ENCODE measurements at places on chromosomes 6 and 20.
A peak's percentile ranks its signal among the peaks of the same experiment; 100 is the strongest.

DNA sequence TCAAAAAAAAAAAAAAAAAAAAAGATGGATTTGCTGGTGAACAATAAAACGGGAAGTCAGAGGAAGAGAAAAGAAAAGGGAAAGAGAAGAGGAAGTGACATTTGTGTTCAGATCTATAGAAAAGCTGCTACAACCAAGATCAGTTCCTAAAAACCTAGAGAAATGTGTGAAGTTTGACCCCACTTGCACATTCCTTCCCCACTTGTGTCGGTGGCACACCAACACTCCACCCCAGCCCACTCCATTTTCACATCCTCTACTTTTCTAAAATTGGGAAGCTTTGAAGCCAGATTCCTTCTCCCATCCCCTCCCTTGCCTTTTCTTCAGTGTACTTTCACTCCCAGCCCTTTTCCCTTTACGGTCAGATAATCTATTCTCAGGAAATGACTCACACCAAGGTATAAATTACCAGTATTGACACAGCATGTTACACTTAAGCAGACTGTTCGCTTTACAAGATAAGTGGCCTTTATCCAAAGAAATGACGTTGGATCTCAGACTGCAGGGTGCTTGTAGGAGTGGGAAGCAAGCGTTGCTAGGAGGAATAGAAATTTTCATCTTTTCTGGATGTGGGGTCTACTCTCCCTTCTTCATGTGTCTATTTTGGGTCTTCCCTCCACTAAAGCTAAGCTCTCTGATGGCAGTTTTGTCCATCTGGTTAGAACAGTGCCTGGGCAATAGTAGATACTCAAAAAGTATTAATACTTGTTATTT is 92.5 kb upstream of the ADGRF1 start:
- no peak for DNase-seq

DNA sequence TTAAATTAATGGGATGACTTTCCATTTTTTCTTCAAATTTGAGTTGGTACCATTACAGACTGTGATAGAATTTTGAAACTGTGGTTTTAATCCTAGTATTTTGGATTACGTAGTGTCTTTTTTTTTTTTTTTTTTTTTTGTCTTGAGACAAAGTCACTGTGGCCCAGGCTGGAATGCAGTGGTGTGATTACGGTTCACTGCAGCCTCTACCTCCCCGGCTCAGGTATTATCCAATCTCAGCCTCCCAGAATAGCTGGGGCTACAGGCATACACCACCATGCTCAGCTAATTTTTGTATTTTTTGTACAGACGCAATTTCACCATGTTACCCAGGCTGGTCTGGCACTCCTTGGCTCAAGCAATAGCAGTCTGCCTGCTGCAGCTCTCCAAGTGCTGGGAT is 87.1 kb downstream of the SOX4 start:
- DNase-seq = no peak

GRCh38 chr6:155561257-155561965 is 105.8 kb upstream of the NOX3 start:
- no peak for DNase-seq

DNA sequence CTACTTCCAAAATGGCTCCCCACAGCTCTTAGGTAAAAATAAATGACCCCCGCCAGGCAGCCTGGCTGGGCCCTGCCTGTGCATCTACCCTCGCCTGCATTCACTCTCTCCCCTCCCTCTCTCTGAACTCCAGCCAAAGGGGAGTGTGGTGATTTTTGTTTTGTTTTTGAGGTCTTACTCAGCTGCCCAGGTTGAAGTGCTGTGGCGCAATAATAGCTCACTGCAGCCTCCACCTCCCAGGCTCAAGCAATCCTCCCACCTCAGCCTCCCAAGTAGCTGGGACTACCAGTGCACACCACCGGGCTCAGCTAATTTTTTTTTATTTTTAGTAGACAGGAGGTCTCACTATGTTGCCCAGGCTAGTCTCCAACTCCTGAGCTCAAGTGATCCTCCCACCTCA is 15.8 kb downstream of the NFATC2 start:
- DNase-seq = no peak

- DNase-seq = no peak
Measured at GRCh38 chr20:50313827-50314677, 123.4 kb downstream of the CEBPB start.

DNA sequence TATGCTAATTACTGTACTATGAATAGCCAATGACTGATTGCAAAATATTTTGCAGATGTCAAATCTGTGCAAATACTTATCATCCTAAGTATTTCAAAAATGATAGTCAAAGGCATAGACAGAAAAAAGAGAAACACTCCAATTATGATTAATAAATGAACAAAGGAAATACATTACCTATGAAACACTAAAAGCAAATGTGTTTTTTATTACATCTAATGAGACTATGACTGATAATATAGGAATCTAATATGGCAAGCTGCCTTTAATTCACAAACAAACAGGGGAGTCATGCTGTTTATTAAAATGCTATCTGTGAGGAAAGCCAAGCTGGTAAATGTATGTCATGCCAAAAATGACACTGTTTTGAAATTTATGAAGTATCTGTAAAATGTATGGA is 713.2 kb upstream of the NRSN1 start:
- no peak for DNase-seq

- peak; percentile 70 for DNase-seq
Measured at GRCh38 chr20:4108495-4109306, 93.3 kb upstream of the RNF24 start.

- DNase-seq = no peak
Measured at GRCh38 chr6:98775205-98775604, 59.2 kb upstream of the POU3F2 start.

- no peak for DNase-seq
Measured at GRCh38 chr6:50819466-50819903, 814 bp downstream of the TFAP2B start.

DNA sequence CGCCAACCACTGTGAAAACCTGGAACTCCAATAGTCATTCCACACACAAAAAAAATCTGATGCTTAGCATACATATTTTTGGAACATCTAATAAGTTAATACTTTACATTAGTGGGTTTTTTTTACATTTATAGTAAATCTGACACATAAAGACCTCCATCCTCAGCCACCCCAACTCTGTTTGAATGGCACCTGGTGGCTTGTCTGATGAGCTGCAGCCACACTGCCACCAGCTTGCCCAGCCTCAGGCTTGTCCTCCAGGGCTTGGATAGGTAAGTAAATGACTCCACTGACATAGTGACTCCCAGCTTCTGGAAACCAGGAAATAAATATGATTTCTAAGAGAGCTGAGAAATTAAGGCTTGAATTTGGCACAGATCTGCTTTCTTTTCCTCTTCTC is 71.5 kb downstream of the ZNF133 start:
- DNase-seq = no peak

DNA sequence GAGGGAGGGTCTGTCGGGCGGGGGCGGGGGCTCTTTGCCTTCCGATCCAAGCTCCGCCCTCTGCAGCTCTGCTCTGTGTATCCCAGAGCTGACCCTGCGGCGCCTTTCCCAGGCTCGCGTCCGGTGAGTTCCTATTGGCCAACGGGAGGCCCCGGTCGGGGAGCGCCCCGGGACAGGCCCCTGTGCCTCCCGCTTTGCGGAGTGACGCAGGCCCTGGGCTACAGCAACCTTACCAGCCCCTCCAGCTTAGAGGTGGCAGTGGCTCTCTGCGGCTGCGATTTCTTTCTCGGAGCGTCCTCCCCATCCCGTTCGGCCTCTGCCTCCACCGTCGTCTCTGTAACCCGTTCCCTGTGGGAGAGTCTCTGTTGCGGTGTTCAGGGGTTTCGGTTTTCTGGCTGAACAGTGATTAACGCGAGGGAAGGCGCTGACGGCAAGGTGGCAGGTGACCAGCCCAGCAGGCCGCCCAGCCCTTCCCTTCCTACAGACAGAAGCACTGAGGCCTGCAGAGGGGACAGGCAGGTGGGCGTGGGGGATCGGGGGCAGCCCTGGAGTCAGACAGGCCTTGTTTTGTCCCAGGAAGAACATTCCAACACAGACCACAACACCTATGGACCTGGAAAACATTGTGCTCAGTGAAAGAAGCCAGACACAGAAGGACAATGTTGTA is 18.1 kb upstream of the CEBPB start:
- DNase-seq = peak; percentile 86

GRCh38 chr6:43170417-43170930 is 595 bp upstream of the SRF start:
- no peak for DNase-seq

DNA sequence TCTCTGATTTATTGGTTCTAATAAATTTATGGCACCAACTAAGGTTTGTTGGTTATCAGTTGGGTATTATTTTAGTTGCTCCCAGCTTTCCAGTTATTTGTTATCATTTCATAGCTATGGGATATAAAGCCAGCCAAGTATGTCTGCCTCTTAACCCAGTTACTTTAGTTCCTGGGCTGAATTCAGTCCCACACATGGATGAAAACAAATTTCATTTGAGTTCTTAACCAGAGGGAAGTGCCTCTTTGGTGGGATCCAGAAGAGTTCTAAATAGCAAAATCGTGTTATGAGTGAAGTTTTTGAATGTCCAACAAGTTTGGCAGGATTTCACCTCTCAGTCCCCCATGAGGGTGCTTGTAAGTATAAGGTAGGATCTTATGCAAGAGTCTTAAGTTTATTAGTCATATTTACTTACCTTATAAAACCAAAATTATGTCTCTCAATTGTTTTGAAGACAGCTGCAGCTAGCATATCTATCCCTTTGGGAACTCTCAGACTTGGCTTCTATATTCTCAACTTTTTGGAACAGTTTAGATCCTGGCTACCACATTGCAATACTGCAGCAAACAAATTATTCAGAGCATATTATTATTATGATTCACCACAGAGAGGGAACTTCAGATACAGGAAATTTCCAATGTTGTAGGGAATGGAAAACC is 683.6 kb downstream of the BCKDHB start:
- no peak for DNase-seq

DNA sequence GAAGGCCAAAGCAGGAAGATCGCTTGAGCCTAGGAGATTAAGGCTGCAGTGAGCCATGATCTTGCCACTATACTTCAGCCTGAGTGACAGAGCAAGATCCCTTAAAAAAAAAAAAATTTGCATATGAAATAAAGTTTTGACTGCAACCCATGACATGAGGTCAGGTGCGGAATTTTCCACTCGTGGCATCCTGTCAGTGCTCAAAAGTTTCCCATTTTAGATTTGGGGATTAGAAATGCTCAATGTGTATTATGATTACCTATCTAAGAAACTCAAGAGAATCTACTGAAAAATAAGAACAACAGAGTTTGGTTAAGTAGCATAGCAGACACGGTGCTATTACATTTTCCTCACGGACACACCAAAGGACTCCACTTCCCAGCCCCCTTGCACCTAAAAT is 11.7 kb downstream of the SLC23A2 start:
- DNase-seq = no peak

DNA sequence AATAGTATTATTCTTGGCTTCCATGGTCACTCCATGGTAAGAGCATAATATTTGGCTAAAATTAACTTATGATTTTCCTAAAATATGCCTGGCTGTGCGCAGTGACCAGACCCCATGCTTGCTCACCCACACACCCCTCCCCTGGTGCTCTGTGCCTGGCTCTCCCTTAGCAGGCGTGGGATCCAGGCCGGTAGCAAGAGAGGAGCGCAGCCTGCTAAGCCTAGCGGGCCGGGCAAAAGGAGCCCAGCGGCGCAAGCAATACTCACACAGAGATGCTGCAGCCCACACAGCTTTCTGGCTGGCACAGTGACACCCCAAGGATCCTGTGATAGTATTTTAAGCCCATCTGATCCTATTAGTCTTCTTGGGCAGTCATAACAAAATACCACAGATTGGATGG is 79.8 kb upstream of the EYS start:
- DNase-seq = no peak

- no peak for DNase-seq
Measured at GRCh38 chr20:41483553-41483930, 116.9 kb upstream of the EMILIN3 start.

DNA sequence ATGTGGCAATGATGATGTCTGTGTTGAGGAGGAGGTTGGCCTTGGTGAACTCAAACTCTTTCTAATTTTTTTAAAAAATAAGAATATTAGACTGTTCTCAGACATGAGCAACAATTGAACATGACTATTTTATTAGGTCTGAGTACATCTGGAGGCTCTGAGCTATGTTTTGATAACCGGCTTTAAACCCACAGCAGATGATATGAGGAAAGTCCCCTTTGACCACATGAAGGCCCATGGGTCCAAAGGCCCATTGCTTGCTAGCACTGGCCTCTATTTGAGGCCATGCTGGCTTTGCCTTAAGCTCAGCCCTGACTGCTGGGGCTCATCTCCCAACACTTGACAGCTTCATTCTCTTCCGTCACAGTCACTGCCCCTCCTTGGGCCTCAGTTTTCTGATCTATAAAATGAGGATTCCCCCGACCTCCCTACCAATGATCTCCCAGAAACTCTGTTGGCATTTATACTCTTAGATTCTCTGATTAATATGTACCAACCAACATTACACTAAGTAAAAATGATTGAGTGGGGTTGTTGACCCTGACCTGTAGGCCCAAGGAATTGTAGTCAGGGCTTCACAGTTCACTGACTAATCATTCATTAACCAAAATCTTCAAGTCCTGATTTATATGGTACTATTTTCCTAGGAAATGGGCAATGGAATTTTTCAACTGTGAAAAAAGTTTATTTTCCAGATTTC is 23.9 kb upstream of the TINAG start:
- no peak for DNase-seq

- DNase-seq = no peak
Measured at GRCh38 chr6:132063738-132064137, 112.6 kb upstream of the CCN2 start.

DNA sequence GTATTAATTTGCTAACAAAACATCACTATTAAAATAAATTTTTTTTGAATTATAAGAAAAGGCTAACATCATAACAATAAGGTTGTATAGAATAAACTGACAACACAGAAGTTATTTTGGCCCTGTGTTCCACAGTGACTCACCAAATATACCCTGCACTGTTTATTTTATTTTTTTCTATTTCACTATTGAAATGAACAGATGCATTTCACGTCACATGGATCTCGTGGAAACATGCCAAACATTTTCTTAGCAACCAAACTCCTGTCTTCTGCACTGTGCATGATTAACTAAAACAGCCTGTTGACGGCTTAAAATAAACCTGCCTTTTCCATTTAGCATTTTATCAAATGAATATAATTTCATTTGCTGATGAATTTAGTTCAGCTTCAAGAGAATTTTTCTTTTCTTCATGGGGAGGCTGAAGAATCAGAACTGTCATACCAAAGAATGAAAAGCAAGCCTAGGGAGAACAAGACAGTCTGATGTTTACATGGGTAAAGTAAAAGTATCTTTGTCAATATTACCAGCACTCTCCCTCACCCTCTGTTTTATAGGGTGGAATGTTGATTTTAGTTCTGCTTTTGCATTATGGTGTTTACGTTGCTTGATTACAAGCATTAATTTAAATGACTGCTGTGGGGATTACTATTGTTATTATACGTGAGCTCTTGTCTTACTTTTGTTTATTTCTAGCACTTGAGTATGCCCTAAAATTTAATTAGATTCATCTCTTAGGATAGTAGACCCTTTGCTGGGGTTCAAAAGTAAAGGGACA is 115.3 kb downstream of the LCA5 start:
- DNase-seq = no peak

GRCh38 chr20:61619751-61620150 is 367.7 kb downstream of the CDH4 start:
- DNase-seq = no peak

All from left forelimb (tissue), 1 donor.